CD4-positive, alpha-beta T cell treated with Interferon alpha-2 for 1 hour (primary cell): ENCODE measurements at places on chromosomes 16 and 17.

- DNase-seq, result peak; percentile 29
These were observed 275.3 kb downstream of the PARN start for GRCh38 chr16:14354561-14355351.

DNA sequence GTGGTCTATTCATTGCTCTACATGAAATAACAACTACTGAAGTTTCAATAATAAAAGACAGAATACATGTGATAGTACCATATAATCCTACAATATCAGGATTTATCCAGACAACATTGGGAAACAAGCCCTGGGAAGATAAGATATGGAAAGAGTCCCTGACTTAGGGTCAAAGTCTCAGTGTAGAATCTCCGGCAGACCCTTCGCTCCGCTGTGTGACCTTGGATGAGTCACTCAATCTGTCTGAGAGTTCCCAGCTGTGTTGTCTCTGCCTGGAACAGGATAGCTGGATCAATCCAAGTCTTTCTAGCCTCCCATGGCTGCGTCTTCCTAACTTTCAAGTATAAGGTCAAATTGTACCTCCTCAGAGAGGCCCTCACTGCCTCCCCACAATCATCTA lies 335.9 kb downstream of the TMEM114 start:
- no peak for DNase-seq

GRCh38 chr17:38733982-38734973 lies 4.1 kb downstream of the CISD3 start:
- peak; percentile 25 for DNase-seq

- no peak for DNase-seq
These were observed 161.2 kb downstream of the MRTFB start for GRCh38 chr16:14232106-14232864.

DNA sequence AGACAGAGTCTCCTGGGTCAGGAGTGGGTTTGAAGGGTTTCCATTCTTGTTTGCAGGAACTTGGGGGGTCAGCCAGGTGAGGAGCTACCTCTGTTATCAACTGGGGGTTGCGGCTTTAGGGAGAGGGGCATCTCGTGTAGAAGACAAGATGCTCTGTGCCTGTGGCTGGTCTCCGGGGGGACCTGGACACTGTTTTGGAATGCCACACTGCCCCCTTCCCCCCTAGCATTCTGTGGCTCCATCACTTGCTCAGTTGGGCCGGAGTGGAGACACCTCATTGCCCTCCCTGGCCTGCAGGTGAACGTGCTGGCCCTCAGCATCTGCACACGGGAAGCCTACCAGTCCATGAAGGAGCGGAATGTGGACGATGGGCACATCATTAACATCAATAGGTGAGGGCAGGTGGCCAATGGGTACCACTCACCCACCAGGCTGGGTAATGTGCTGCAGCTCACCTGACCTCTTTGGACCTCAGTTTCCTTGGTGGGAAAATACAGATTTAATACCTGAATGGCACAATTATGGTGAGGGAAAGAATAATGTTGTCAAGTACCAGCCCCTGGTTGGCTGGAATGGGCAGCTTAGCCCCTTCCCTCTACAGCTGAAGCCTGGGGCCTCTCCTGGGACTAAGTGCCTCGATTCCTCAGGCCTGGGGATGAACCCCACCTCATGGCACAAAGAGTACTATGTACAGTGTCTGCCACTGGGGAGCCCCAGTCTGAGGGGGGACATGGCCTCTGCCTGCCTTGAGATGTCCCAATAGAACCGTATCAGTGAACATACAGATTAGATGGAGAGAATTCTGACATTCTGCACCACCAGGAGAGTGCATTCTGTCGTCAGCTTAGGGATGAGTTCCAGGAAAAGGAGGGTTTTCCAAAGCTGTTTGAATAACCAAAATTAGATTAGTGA lies 3.3 kb upstream of the MRM1 start:
- DNase-seq, result no peak

- no peak for DNase-seq
These were observed 1.1 kb downstream of the SEZ6L2 start for GRCh38 chr16:29898135-29898803.

DNA sequence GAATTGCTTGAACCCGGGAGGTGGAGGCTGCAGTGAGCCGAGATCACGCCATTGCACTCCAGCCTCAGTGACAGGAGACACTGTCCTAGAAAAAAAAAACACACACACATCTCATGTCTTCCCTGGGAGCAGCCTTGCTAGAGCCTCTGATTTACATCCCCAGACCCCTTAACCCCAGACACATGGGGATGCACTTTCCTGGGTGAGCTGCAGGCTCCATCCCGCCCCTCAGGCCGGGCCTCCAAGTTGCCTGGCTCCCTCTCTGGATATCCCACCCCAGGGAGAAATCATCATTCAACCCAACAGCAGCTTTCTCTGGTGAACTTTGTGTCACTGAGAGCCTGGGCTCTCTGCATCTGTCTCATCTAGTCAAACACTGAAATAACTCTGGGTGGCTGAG lies 21.5 kb downstream of the SRL start:
- no peak for DNase-seq

DNA sequence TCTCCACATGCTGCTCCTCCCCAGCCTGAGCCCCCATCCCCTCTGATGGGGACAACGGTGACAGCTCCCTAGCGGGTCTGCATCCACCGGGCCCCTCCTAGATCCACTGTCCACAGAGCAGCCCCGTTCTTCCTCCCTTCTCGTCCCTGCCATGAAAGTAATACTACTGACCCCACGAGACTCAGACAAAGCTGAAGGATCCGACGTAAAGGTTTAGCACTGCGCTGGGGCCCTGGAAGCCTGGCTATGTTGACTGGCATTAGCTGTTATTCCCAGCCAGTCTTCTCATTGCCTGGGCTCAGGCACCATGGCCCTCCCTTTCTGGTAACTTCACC lies 30.7 kb downstream of the VAC14 start:
- DNase-seq, result no peak

- DNase-seq, result no peak
These were observed 435.1 kb upstream of the GOT2 start for GRCh38 chr16:59169168-59169567.

- no peak for DNase-seq
These were observed 531 bp upstream of the CDH8 start for GRCh38 chr16:62036802-62037135.

- no peak for DNase-seq
These were observed 20.8 kb downstream of the GNA13 start for GRCh38 chr17:65035704-65036103.

- DNase-seq, result peak; percentile 24
These were observed 86.4 kb downstream of the FOXL1 start for GRCh38 chr16:86664522-86665318.

DNA sequence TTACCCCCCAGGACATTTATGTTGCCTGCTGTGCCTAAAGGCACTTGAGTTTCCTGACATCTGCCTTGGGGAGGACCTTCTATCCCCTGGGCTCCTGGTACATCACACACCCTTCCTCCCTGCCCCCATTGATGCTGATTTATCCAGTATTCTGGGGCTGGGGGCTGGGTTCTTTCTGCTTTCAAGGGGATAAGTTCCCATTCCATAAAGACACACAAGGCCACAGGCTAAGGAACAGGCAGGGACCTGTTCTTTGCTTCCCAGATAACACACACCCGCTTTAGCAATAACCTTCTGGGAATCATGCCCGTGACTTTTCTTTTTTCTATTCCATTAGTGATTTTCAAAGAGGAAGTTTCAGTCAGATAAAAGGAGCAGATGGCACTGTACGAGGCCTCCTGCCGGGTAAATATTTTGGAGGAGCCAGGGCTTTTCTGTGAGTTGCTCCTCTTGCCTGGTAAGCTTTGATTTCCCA lies 30.6 kb downstream of the CHD9 start:
- DNase-seq, result no peak

GRCh38 chr17:15245054-15245453 lies 20.1 kb downstream of the PMP22 start:
- DNase-seq, result no peak

- no peak for DNase-seq
These were observed 32.5 kb downstream of the MEAK7 start for GRCh38 chr16:84471966-84472365.

- no peak for DNase-seq
These were observed 1.1 kb downstream of the CEMP1 start for GRCh38 chr16:2529961-2530628.

- no peak for DNase-seq
These were observed 1.1 kb upstream of the DBNDD1 start for GRCh38 chr16:90020260-90020837.

DNA sequence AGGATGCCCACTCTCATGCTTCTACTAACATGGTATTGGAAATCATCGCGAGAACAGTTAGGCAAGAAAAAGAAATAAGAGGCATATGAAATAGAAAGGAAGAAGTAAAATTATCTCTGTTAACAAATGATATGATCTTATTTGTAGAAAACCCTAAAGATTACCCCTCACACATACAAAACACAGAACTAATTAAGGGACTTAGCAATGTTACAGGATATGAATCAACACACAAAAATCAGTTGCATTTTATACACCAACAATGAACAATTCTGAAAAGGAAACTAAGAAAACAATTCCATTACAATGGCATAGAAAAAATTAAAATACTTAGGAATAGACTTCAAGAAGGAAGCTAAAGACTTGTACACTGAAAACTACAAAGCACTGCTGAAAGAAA lies 2.7 kb upstream of the CAPNS2 start:
- no peak for DNase-seq

DNA sequence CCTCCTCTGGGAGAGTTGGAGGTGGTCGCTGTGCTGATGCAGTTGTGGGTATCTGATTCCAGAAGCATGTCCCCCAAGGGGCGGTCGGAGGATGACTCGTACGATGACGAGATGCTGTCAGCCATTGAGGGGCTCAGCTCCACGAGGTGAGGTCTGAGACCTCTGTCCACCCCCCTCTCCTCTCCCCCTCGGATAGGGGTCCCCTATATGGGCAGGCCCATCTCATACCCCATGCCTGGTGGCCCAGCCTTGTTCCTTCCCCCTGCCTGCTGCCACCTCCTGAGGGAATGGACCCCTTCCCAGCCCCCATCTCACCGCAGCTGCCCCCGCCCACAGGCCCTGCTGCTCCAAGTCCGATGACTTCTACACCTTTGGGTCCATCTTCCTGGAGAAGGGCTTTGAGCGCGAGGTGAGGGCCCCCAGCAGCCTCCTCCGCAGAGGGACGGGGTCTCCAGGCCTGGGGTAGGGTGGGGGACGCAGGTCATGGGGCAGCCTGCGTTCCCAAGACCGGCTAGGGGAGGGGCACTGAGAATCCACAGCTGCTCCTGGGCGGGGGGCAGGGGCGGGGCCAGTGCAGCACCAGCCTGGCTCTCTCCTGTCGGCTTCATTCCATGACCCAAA lies 39.2 kb downstream of the ADCY7 start:
- DNase-seq, result no peak

DNA sequence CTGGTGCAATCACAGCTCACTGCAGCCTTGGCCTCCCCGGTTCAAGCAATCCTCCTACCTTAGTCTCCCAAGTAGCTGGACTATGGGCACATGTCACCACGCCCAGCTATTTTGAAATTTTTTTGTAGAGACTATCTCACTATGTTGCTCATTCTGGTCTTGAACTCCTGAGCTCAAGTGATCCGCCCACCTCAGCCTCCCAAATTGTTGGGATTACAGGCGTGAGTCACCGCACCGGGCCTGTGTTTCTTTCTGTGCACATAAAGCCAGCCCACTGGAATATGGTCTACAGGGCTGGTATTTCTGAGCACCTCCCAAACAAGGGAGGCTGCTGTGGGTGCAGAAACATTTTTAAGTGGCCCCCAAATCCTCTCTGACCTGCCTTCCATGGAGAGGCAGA lies 8.4 kb downstream of the TMEM95 start:
- DNase-seq, result no peak

DNA sequence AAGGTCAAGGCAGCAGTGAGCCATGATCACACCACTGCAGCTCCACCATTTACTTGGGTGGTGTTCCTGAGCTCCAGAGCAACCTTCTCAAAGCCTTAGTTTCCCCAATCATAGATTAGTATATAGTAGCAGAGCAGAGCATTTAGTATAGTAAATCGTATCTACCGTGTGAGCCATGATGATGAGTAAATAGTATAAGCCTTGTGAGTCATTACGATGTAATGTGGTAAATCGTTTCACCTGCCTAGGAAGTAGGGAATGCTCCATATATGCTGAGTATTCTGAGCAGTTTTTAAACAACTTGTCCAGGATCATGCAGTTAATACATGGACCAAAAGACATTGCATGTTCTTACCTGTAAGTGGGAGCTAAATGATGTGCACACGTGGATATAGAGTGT lies 66.4 kb downstream of the SCNN1B start:
- DNase-seq, result no peak

DNA sequence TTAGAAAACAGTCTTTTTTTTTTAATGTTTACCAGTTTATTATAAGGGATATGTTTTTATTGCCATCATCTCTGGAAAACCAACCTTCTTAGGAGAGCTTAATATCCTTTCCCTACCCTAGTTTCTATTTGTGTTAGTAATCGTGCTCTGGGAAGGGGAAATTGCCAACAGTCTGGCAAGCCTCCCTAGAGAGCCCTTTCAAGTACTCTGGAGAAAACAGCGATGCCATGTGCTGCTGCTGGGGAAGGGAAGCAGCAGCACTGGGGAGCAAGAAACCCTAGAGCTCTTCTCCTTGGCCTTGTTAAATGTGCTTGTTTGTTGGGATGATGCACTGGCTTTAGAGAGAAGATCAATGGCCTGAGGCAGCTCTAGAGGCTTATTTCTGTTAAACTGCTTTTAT lies 10.3 kb downstream of the RETREG3 start:
- DNase-seq, result no peak

DNA sequence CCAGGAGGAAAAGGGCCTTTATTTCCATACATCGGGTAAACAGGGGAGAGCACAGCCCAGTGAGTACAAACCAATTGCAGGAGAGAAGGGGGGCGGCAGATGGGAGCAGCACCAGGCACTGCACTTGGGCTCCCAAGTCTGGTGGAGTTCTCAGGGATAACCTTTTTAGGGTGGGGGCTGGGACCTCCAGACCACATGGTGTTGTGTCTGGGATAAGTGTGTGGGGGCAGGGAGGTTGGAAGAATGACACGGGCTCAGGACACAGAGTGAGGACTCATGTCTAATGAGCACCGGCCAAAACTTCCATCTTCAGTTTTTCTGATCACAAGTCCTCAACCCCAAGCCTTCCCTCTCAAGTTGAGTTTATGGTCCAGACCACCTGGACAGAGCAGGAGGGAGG lies 30.6 kb downstream of the PIPOX start:
- no peak for DNase-seq

GRCh38 chr16:84237994-84238750 lies 1.6 kb downstream of the KCNG4 start:
- no peak for DNase-seq

DNA sequence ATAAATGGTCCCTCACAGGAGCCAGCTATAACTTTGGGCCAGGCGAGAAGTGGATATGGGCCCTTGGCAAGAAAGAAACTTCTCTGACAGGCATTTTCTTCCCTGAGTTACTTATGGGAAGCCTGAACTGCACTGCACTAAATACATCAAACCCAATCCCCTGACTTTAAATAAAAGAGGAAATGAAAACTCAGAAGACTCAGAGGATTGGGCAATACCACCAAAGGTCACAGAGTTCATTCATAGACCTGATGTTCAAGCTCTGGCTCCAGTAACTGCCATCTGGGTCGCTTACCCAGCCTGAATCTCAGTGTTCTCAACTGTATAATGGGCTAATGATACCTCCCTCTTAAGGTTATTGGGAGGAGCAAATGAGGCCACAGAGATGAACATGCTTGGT lies 815 bp downstream of the KRT35 start:
- DNase-seq, result no peak
